Cardiac muscle cell (in vitro differentiated cells and primary cell): ENCODE measurements at places on chromosomes 16 and 17. TPM values are rescaled to one million over a fixed set of nuclear protein-coding genes. Genes with fewer than 3 reads are reported as not detected.

The KRTAP9-2 gene
- not detected in 2 replicates for total RNA-seq

The DPEP1 gene
- 0.78 and 2.2 TPM in 2 replicates for total RNA-seq

The OTOP2 gene
- not detected in 2 replicates for total RNA-seq

The ZNF213 gene
- total RNA-seq = 7.5 and 8.4 TPM in 2 replicates

The PAGR1 gene
- total RNA-seq = 113 and 120 TPM in 2 replicates

The TLCD3B gene
- total RNA-seq = 0.21 and 0.36 TPM in 2 replicates

The EVPL gene
- 0.09 TPM in 1 of 2 replicates, not detected in the other for total RNA-seq

The IGFBP4 gene
- 41.7 and 87.4 TPM in 2 replicates for total RNA-seq

The EPX gene
- total RNA-seq = not detected in 2 replicates

The EVPLL gene
- not detected in 2 replicates for total RNA-seq

The CACNG3 gene
- total RNA-seq = not detected in 2 replicates

The DHRS11 gene
- 21.9 and 26.6 TPM in 2 replicates for total RNA-seq

The GH2 gene
- not detected in 2 replicates for total RNA-seq

The C17orf107 gene
- total RNA-seq = 1.7 and 7.4 TPM in 2 replicates

The ABCA9 gene
- 0.07 and 0.09 TPM in 2 replicates for total RNA-seq

The CDH1 gene
- 0.74 and 1.4 TPM in 2 replicates for total RNA-seq

The RDM1 gene
- 0.35 and 6.4 TPM in 2 replicates for total RNA-seq

The CACNA1H gene
- total RNA-seq = 30.4 and 66.1 TPM in 2 replicates

The KCNH4 gene
- total RNA-seq = not detected in 2 replicates

The PITPNC1 gene
- total RNA-seq = 4.3 and 4.8 TPM in 2 replicates

The CES5A gene
- not detected in 2 replicates for total RNA-seq

The SEZ6L2 gene
- 13.9 and 21.1 TPM in 2 replicates for total RNA-seq

The SPNS1 gene
- 54.4 and 69.8 TPM in 2 replicates for total RNA-seq

The GEMIN4 gene
- total RNA-seq = 16.4 and 24.8 TPM in 2 replicates

The ZFPM1 gene
- total RNA-seq = 9.4 and 11.9 TPM in 2 replicates

The PPM1D gene
- total RNA-seq = 15.8 and 16.3 TPM in 2 replicates

The MYH1 gene
- not detected in 2 replicates for total RNA-seq

The RAB11FIP3 gene
- total RNA-seq = 61.8 and 77.1 TPM in 2 replicates

The ITGAD gene
- not detected in 2 replicates for total RNA-seq

The CLEC3A gene
- total RNA-seq = not detected in 2 replicates

The TBC1D26 gene
- 2.2 and 2.6 TPM in 2 replicates for total RNA-seq

The CHP2 gene
- not detected in 2 replicates for total RNA-seq

The PPL gene
- total RNA-seq = 6.4 and 10.8 TPM in 2 replicates

The ACSM5 gene
- 0.25 TPM in 1 of 2 replicates, not detected in the other for total RNA-seq

The C1QTNF1 gene
- total RNA-seq = 12.5 and 16.4 TPM in 2 replicates

The DNASE1L2 gene
- 1.1 and 1.5 TPM in 2 replicates for total RNA-seq

The CCDC92B gene
- 0.33 and 0.67 TPM in 2 replicates for total RNA-seq

The SLC5A10 gene
- 0.06 TPM in 1 of 2 replicates, not detected in the other for total RNA-seq

The COL1A1 gene
- 80.6 and 127 TPM in 2 replicates for total RNA-seq

The DNAI2 gene
- total RNA-seq = not detected in 2 replicates

The BICDL2 gene
- total RNA-seq = not detected in 2 replicates

The KCNJ16 gene
- not detected in 2 replicates for total RNA-seq

The POLR3E gene
- 43.5 and 65.3 TPM in 2 replicates for total RNA-seq

The TK1 gene
- 21.1 and 35.4 TPM in 2 replicates for total RNA-seq

The NTN3 gene
- total RNA-seq = 9.4 and 20.5 TPM in 2 replicates

The ADAM11 gene
- 72.3 and 116 TPM in 2 replicates for total RNA-seq

The KRT27 gene
- total RNA-seq = not detected in 2 replicates

The SCPEP1 gene
- 25.9 and 41.9 TPM in 2 replicates for total RNA-seq

The SPATA22 gene
- total RNA-seq = not detected in 2 replicates

The STH gene
- total RNA-seq = not detected in 2 replicates

The TSNAXIP1 gene
- total RNA-seq = 1.1 and 4.0 TPM in 2 replicates

The KRT9 gene
- not detected in 2 replicates for total RNA-seq

The CLEC18C gene
- total RNA-seq = 0.36 and 1.1 TPM in 2 replicates

The PLA2G10 gene
- total RNA-seq = 0.18 TPM in 1 of 2 replicates, not detected in the other
